ENCODE measurements at places on chromosomes 16 and 17. TPM values are rescaled to one million over a fixed set of nuclear protein-coding genes. Genes with fewer than 3 reads are reported as not detected.

- peak; percentile 16 for DNase-seq
Observed at GRCh38 chr16:4200000-4200780, 41.7 kb downstream of the SRL start.

Gene KRT26
- total RNA-seq, result not detected

- peak; percentile 68 for DNase-seq
Observed at GRCh38 chr17:44830359-44831288, 537 bp upstream of the GJC1 start.

Gene STAC2
- total RNA-seq, result not detected

DNA sequence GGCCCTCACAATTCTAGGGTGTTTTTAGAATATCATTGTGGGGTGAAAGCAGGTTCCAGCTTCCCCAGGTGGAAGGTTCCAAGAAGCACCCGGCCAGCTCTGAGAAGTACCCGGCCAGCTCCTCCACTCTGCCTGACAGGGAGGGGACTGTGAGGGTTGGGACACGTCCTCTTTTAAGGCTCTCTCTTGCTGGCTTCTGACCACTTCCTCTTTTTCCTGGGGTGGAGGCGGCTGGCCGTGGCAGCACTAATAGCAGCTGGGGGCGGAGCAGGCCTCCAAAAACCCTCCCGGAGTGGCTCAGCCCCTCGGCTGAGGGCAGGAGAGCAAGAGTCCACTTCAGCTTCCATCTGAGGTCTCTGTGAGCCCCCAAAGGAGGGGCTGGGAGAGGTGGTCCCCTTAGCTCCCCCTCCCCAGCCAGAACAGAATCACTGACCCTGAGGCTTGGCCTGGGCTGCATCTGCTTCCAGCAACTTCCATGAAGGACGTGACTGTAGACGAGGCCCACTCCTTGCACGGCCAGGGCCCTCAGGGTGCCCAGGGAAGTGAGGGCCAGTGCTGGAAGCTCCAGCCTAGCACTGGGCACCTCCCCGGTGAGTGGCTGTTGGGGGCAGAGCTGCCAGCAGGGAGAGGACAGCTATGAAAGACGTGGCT, 26.7 kb upstream of the PLCG2 start:
- DNase-seq, result no peak

DNA sequence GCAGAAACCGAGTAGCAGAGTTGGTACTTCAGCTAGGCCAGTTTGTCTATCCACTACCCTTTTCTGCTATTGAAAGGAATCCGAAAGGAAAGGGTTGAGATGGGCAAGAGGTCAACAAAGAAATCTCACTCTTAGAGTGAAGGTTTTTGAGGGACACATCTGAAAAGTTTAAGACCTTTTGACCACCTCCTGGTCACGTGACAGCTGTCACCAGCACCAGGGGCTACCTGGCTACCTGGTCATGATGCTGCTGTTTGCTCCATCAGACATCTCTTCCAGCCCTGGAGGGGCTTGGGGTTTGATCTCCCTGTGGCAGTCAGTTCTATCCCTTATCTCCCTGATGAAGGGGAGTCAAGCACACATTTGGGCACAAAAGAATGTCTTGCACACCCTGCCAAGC, 7.6 kb downstream of the CCDC182 start:
- DNase-seq, result no peak

Gene CCL4L2
- total RNA-seq, result not detected

- DNase-seq, result no peak
Observed at GRCh38 chr17:58377661-58378060, 25.7 kb upstream of the SUPT4H1 start.

DNA sequence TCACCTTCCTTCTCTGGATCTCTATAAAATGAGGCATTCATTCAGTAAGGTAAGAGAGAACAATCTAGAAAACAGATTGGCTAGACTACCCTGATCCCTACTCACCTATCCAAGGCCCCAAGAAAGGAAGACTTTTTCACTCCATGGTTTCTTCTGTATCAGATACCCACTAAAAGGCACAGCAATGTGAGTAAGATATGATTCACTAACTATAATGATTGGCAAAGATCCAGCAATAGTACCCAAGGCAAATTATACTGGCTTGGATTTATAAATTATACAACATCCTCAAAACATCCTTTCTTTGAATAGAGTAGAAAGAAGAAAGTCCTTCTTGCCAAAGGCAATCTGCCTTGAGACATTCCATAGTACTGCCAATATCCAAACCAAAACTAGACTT, 1432.0 kb upstream of the GOT2 start:
- no peak for DNase-seq

DNA sequence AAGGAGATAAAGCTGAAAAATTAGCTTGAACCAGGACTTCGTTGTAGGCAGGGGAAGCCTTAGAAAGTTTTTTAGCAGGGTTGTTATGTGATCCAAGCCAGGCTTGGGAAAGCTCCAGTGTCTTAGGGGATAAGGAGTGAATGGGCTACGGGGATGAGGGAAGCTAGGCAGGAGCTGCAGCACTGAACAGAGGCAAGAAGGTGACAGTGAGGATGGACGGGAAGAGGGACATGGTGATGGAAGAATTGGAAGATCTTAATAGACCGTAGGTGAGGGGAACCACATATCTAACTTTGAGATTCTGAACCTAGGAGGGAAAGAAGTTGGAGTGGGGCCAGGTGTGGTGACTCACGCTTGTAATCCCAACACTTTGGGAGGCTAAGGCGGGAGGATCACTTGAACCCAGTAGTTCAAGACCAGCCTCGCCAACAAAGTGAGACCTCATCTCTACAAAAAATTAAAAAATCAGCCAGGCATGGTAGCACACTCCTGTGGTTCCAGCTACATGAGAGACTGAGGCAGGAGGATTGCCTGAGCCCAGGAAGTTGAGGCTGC, 3.2 kb downstream of the RHBDL3 start:
- peak; percentile 40 for DNase-seq

DNA sequence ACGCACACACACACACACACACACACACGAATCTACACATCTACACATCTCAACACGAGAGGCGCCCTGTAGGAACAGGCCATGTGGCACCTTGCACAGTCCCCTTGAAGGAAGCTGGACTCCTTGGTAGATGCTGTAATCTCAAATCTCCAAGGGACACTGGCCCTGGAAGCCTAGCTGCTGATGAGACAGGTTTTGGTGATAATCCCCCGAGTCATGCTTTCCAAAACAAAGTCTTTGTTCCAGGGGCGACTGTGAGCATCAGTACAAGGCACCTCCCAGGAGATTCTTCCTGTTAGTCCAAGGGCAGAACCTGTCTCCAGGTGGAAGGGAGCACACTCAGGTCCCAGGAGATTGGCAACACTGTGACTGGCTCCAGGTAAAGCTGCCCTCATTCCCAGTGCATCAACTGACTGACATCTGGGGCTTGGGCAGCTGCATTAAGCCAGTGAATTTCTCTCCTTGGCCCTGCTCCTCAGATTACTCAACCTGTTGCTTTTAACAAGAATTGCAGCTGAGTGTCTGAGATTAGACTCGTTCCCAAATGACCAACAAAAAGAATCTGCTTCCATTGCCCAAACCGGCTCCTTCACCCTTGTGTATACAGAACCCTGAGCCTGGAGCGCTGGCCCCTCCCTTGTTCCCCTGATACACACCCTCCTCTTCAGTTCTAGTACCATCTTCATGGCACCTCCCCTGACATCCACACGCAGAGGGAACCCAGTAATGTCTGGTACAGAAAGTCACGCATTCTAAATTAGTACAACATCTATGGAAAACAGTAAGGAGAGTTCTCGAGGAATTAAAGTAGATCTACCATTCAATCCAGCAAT, 13.9 kb upstream of the TNRC6C start:
- DNase-seq, result no peak

GRCh38 chr16:57409870-57410587, 5.5 kb downstream of the CCL17 start:
- DNase-seq, result no peak

Gene SMIM36
- total RNA-seq, result not detected

GRCh38 chr16:71354156-71354555, 4.4 kb upstream of the CALB2 start:
- no peak for DNase-seq

Gene HES7
- total RNA-seq, result 1.1 TPM

Gene ZNF385C
- 1.8 TPM for total RNA-seq

DNA sequence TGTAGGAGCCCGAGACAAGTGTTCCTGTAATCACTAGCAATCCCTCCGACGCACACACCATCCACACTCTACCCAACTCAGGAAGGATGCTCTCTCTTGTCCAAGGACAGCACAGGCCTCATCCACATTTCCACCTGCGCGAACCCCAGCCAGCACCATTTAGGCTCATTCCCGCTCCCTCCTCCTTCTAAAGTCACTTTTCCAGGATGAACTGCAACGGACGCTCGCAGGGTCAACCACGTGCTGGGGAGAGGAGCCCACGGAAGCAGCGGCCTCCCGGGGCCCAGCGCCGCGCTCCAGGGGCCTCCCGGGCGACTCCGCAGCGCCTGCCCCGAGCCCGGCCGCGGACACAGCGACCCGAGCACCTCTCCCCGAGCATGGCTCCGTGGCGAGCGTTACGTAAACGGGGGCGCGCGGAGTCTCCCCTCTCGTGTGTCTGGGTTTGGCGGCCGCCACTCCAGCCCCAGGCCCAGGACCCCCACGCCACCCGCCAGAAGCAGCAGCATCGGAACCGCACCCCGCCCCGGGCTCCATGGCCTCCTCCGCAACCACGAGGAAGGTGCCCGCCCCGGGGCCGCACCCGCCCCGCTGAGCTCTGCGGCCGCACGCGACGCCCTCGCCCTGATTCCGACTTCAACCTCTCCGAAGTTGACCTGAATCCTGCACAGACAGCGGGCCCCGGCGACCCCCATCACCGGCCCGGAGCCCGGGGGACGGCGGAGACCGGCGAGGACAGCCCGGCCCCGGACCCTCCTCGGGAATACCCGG, 668 bp downstream of the USP36 start:
- peak; percentile 7 for DNase-seq

DNA sequence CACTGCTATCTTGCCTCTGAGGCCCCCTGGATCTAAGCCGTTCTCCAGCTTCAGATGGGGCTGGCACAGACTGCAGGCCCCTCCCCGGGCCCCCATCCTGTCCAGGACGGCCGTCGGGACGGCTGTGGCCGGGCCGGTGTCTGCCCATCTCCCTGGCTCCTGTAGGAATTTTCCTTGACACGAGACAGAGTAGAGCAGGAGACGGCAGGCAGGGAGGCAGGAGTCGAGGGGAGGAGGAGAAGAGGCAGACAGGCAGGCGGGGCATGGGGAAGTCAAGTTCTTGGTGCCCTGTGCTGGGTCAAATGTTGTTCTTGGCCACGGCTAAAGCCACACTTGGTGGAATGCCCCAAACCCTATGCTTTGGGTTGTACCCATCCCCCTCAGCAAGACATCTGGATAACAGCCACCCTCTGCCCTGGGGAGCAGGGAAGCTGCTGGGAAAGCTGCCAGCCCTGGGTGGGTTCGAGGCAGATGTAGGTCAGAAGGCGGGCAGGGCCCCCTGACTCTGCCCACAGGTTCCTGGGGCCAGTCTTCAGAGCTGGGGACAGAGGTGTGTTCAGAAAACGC, 4.0 kb downstream of the C1QTNF1 start:
- DNase-seq, result no peak

Gene SOST
- 59.3 TPM for total RNA-seq

Gene HSPB9
- not detected for total RNA-seq

DNA sequence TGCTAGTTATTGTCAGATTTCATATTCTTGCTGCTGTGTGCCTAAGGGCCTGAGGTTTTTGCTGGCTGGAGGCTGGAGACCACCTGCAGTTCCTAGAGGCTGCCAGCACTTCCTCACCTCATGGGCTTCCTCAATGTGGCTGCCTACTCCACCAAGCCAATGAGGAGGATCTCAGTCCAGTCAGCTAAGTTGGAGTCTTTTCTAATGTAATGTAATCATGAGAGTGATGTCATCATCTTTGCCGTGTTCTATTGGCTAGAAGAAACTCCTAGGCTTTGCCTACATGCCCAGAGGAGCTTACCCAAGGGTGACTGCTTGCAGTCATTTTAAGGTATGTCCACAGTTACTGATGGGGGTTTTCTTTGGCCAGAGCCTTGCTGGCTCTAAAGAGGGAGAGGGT, 53.0 kb downstream of the SOCS3 start:
- no peak for DNase-seq

Gene SCN4A
- total RNA-seq, result not detected

- no peak for DNase-seq
Observed at GRCh38 chr16:31005350-31006085, 4.9 kb downstream of the STX1B start.

GRCh38 chr17:81153340-81153803, 11.9 kb upstream of the PVALEF start:
- no peak for DNase-seq

DNA sequence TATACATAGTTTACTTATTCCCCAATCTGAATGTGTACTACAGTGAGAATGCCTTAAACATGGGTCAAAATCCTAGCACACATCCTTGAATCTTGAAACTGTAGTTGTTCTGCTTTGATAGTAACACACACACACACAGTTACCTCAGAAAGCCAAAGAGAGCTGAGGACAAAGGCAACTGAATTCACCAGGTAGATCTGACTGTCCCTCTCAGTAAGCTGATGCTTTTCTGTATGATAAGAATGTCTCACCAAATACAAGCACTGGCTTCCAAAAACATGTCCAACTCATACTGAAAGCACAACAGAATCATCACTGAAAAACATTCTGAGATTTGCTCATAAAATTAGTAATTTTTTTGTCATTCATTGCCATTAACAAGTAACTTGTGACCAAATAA, 104.3 kb upstream of the DYNLRB2 start:
- no peak for DNase-seq

DNA sequence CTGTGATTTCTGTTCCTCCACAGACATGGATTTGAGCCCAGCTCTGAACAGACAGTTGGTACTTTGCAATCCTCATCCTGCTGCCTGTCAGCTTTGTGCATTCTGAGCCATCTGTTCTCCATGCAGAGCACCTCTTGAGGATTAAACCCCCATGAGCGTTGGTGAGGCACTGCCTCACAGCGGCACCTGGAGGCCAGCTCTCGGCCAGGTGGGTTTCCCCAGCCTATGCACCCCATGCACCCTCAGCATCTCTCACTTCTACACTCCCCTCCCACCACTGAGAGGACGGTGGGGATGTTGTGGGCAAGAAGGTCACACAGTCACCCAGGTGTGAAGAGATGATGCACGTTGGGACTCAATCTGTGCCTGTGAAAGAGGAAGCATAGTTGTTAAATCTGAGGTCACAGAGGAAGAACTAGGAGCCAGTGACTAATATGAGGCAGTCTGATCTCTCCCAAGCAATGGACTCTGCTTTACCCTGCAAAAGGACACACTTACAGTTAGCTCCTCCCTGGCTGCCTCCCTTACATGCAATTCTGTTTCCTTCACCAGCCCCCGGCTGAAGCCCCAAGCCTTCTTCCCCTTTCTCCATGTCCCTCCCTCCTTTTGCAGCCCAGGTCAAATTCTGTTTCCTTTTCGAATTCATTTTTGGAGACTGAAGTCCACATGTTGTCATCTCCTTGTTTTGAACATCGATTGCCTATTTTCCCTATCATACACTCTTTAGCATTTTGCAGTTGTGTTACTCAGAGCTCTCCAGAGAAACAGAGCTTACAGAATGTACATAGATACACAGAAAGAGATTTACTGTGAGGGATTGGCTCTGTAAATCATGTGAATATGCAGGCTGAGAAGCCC, 58.5 kb downstream of the HS3ST3B1 start:
- no peak for DNase-seq

Gene ITGAD
- total RNA-seq, result not detected

Gene PYDC1
- total RNA-seq, result not detected

GRCh38 chr17:36856903-36857381, 80.3 kb upstream of the LHX1 start:
- no peak for DNase-seq

Data from G401 (cell line).